WTC11 (cell line): ENCODE measurements at places on chromosomes 4 and X.

DNA sequence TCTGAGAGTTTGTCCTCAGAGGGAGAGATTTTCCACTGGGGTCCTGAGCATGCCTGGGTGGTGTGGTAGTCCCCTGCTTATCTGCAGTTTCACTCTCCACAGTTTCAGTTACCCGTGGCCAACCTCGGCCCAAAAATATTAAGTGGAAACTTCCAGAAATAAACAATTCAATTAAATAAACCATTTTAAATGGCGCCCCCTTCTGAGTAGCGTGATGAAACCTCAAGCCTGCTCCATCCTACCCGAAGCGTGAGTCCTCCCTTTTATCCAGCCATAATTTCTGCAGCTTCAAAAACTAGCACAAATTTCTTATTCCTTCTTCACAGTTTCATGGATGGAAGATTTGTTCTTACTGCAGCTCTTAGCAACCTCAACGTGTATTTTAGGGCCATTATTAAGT, 26.7 kb downstream of the PNMA6E start:
- no peak for DNase-seq

DNA sequence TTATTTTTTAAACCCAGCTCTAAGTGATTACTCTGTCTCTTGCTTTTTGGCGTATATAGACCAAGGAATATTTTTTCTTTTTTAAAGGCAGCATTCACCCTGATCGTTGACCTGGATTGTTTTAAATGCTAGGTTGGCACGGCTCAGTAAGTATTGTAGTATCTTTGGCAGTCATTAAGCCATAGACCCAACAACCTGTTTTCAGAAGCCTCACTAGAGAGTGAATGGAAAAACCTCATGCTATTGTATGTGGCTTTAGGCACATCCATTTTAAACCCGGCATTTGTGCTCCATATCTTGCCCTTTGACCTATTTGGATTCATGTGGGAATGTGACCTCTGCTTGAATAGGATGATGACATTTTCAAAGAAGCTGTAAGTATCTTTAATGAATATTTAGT, 183.9 kb downstream of the SNCA start:
- DNase-seq, result no peak

- DNase-seq, result peak; percentile 42
These were observed 783 bp downstream of the RBPJ start for GRCh38 chr4:26321373-26322221.

DNA sequence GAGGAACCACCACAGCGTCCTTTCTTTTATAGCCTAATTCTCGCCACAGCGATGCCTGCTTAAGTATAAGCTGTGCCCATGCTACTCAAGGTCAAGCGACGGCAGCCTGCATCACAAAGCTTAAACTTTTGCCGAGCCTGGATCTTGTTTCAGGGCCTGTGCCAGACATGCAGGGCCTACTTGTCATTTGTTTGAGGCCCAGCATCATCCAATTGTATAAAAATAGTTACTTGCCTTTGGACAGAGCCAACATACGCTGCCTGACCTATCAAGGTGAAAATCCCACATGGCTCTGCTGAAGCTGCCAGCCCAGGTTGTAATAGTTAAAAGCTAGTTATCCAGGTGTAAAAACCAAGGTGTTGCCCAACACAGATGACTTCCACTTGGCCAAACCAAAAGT, 107.1 kb downstream of the TMEM131L start:
- no peak for DNase-seq

DNA sequence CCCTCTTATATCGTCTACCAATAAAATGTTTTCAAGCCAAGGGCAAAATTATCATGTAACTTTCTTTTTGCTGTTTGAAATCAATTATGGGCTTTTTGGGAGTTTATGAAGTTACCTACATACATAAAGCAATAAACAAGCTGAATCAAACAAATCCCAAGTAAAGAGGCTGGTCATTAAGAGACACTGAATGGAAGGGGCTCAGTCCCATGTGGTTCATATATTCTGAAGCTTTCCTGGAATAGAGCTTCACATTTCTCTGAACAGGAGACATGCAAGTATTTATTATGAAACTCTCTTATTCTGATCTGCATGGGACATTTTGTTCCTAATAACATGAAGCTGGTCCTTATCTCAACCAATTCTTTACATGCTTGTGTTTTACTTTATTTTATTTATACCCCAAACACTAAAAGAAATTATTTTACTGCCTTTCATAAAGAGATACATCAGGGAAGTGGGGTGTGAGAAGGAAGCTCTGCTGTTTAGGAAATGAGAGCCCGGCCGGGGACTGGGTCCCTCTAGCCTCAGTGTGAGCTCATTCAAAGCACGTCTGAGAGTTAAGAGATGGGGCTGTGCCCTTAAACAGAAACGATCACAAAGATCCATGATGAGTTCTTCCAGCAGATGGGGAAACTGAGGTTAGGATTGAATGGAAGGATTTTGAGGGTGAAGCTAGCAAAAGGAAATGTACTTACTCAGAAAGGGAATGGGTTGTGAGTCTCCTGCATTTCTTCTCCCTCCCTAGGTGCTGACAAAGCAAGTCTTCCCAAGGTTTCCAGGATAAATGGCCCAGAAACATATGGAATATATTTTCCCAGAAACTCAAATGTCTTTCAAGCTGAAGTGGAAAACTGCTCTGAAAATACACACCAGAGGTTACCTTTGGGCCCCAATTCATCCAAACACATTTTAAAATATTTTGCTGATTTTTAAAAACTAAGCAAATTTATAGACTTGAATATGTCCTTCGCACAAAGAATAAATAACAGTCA, 93.1 kb upstream of the LNX1 start:
- DNase-seq, result no peak

DNA sequence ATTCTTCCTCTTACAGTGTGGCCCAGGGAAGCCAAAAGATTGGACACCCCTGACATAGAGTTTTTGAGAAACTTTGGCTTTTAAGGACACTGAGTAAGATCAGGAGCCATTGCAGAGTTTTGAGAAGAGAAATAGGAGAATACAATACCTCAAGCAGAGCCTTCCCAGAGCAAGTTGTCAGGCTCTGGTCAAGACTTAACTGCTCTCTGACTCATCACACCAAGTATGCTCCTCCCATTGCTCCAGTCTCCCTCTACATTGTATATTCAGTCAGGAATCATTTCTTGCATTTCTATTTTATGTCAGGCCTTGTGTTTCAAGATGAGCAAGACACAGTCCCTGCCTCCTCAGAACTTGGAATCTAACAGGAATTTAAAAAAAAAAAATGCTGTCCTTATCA, 176.4 kb upstream of the FMR1 start:
- no peak for DNase-seq

- DNase-seq, result no peak
These were observed 201.9 kb upstream of the BCOR start for GRCh38 chrX:40299641-40300046.

- DNase-seq, result no peak
These were observed 113.0 kb downstream of the NHS start for GRCh38 chrX:17488036-17488435.

- no peak for DNase-seq
These were observed 107.2 kb downstream of the SPRY1 start for GRCh38 chr4:123503698-123504363.

DNA sequence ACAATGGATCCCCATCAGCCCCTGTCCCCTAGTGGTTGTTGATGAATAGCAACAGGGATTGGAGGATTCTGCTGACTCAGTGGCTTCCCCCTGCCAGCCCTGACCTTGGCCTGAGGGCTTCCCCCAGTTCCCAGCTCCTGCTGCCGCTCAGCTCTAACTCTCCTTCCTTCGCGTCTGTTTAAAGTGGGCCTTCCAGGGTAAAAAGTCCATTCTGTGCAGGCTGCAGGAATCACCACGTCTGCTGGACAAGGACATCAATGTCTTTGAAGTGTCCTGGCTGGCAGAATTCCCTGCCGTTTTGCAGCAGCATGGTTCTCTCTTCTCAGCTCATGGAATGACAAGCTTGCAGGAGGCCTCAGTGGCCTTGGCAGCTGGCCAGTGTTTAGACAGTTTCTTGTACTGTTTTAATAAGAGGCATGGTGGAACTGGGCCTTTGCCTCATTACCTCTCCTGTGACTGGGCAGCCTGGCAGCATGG, 152.5 kb upstream of the STX18 start:
- peak; percentile 49 for DNase-seq

DNA sequence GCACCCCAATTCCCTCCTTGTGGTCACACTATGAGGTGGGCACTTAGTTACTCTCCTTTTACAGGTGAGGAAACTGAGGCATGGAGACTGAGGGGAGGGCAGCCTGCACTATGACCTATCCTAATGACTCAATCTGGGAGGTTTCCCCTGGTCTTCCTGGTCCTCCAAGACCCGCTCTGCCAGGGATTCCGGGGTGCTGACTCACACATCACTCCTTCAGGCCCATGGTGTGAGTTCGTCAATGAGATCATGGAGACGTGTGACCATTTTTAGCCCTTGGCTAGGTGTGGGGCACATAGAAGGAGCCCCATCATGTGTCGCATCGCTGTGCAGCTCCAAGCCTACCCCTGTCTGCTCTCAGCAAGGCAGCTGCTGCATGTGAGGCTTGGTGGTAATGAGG, 32.4 kb upstream of the BCOR start:
- no peak for DNase-seq

DNA sequence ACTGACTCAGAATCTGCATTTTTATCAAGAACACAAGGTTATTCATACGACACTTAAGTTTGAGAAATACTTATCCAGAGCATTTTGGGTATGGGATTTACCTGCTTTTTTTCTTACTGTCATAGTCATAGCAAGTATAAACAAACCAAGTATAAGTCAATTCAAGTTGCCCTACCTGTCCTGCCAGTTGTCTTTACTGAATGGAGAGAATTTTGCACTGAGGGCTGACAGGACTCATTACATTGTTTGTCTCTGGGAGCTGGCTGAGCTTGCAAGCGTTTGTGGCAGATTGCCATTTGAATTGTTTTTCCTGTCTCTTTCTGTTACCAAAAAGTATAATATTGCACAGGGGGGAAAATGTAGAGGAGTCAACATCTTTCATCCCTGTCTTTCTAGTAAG, 278.9 kb upstream of the MAGEC2 start:
- DNase-seq, result no peak

- peak; percentile 69 for DNase-seq
These were observed 27.6 kb upstream of the INTU start for GRCh38 chr4:127604949-127605709.
